Glomerular endothelial cell (primary cell): ENCODE measurements at places on chromosomes 11 and 22. TPM values are rescaled to one million over a fixed set of nuclear protein-coding genes. Genes with fewer than 3 reads are reported as not detected.

- no peak for DNase-seq
These were observed 27.4 kb downstream of the UBE2L3 start for GRCh38 chr22:21594865-21595452.

DNA sequence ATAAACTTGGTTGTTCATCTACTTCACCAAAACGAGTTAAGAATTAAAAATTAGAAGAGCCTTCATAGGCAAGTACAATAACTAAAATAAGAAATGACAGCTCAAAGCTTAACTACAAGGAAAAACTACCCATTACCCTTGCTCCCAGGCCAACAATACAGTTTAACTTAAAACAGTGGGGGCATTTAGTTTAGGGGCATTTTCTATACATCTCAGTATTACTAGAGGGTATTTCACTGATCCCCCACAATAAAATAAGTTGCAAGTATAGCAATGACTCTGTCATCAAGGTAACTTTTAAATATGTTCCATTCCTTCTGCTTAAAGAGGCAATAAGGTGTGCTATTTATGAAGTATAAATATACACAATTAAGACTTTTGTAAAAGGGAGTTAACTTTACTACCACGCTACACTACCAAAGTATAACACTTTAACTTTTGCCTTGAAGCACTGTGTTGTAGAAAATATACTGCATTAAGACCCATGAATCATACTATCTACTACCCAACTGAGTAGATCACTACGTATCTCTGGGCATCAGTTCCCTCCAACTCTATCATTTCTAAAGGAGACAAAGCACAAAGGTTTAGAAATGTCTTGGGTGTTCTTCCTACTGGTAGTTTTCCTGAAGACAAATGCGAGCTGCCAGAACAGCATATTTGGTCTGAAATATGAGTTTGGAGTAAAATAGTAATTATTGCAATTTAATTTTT lies 29.8 kb downstream of the CHORDC1 start:
- no peak for DNase-seq

Gene VSTM5
- 0.15 TPM in 1 of 2 replicates, not detected in the other for total RNA-seq

GRCh38 chr11:635945-636510 lies 1.0 kb upstream of the DRD4 start:
- DNase-seq, result no peak

DNA sequence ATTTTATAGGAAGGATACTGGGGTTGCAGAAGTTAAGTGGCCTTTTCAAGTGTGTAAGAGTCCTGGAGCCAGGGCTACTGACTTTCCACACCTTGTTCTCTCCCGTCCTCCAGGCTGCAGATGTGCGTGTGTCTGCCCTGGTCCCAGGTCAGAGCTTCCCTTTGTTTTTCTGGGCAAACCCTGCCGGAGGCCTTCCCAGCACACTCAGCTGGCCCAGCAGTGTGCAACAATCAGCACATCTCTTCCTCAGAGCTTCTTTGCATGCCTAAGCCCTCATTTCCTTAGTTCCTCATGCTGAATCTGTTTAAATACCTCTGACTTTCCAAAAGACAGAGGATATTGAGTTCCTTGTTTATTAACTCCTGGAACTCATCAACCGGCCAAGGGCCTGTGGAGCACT lies 80.6 kb downstream of the KCNJ1 start:
- DNase-seq, result no peak

Gene RTN4R
- 1.8 and 2.7 TPM in 2 replicates for total RNA-seq

DNA sequence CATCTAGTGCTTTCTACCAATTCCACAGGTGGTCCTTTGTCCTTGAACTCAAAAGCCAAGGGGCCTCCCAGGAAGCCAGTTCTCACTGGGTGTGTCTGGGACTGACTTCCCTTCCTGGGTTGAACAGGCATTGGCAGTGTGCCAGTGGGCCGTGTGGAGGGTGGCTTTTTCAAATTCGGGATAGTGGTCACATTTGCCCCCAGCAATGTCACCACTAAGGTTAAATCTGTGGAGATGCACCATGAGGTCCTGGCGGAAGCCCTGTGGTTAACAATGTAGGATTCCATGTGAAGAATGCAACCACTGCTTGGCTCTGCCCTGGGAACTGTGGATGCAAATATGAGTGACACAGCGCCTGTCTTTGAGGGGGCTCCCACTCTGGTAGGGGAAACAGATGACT lies 53.2 kb upstream of the MTNR1B start:
- no peak for DNase-seq

DNA sequence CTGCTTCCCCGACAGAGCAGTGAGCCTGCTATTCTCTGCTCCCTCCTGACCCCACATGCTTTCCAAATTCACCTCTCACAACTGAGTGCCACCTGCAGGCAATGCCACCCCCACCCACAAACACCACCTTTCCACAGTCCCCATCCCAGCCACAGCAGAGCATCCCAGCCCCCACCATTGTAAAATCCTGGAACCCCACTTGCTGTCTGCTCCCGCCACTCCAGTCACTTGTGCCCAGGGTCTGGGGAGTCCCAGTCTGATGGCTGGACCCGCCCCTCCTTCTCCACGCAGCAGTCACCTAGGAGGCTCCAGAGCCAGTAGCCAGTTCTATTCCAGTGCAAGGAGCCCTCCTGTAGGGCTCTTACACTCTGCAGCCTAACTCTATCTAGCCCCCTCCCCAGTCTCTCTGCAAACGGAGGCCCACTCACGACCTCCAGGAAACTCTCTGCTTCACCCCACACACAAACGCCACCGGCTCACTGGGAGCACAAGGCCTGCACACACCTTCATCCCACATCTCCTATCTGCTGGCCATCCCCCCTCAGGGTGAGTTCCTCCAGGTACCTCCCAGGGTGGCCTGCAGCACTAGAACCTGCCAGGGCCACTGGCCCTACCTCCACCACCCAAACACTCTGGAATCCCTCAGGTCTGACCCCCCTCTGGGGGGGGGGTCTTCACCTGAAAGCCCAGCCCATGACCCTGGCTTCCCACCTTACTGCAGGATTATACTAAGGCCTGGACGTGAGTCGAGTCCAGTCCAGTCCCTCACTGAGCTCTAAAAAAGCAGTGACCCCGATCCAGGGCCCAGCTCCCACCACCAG lies 1.4 kb downstream of the GNB1L start:
- DNase-seq, result no peak

- no peak for DNase-seq
These were observed 48.6 kb upstream of the RBFOX2 start for GRCh38 chr22:36077271-36077670.

GRCh38 chr22:49764127-49764581 lies 63.5 kb downstream of the BRD1 start:
- DNase-seq, result no peak

DNA sequence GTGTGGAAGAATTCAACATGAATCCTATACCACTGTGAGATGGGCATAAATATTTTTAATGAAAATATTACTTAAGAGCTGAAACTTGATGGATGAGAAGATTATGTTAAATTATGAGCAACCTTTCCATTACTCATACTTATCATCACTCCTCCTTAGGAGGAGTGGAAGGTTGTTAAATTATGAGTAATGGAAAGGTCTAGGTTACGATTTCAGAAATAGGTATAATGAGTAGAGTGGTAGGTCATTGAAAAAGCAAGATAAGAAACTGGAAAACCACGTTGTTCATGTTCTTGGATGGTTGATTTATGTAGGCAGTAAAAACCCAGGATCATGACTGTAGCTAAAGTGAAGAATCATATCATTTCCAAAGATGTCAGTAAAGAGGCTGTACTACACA lies 973.2 kb upstream of the RAG2 start:
- DNase-seq, result no peak
